ENCODE measurements at places on chromosomes 1 and 21.

DNA sequence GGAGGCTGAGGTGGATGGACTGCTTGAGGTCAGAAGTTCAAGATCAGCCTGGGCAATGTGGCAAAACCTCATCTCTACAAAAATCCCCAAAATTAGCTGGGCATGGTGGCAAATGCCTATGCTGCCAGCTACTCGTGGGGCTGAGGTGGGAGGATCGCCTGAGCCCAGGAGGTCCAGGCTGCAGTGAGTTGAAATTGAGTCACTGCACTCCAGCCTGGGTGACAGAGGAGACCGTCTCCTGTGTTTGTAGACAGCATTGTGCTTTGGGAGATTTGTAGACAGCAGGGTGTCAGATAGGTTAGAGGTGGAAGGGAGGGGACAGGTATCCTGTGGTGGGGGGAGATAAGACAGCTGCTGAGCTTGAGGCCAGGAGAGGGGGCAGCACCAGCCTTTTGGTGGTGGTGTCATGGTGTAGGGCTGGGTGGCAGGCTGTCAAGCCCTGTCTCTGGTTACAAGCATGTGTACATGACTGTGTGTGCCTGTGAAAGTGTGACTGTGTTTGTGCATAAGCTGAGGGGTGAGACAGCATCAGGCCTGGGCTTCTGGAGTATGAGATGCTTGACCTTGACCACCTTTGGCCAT, 15.2 kb downstream of the PPFIA4 start:
- no peak for DNase-seq

GRCh38 chr21:36932161-36932816, 34.2 kb downstream of the HLCS start:
- no peak for DNase-seq

DNA sequence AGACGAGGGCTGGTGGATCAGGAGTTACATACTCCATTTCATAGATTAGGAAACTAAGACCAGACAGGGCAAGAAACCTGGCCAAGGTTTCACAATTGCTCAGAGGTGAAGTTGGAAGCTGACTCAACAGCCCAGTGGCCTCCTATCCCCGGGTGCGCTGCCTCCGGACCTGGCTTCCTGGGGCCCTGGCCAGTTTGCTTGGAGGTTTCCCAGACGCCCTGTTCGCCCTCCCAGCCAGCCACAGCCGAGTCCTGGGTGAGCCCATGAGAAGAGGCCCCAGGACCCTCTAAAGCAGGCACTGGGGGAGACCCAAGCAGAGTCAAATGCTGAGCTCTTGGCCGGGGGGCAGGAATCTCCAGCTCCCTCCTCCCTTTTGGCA, 180.1 kb downstream of the ZBTB18 start:
- no peak for DNase-seq

GRCh38 chr1:15618077-15618654, 908 bp downstream of the DDI2 start:
- DNase-seq, result peak; percentile 60

- no peak for DNase-seq
These were observed 4.4 kb downstream of the CDC7 start for GRCh38 chr1:91505086-91505485.

DNA sequence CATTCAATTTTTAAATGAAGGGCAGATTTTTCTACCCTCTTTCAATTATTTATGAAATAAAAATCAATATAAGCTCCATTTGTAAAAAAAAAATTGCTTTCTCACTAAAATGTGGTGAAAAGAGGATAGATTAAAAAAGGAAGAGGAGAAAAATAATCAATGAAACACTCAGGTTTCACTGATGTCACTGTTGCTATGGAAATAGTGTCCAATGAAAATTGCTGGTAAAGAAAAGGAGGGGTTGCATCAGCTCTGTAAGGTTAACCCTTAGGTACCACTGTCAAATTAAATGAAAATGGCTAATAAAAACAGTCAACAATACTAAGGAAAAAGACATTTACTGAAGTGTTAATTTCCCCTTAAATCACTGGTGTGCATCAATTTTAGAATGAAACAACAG, 91.6 kb upstream of the TTC39A start:
- peak; percentile 42 for DNase-seq

DNA sequence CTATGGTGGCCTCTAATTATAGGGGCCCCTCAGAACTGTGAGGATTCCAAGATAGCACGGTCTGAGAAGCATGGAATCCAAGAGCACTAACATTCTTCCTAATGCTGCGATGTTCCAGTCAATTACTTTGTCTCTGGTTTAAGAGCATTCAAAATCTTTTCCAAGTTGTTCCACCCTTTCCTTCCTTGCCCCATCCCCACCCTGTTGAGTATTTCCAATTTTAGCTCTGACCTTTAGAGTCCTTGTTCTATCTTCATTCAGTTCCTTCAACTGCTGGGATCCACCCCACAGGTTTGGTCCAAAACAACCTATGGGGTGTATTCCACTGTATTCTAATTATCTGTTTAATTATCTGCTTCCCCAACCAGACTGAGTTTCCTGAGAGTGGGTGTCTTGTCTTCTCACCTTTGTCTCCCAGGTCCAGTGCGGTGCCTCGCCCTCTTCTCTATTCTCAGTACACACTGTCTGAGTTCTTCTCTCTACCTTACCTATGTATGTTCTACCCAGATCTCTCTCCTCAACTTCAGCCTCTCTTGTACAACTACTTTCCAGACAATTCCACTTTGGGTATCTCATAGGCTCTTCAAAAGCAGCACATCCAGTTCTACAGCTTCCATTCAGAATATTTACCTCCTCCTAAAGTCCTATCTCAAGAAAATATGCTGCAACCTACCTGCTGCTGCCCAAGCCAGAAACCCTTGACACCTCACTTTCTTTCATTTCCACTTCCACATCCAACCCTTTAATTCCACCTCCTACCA, 25.0 kb upstream of the BCL9 start:
- no peak for DNase-seq

- no peak for DNase-seq
These were observed 295.4 kb upstream of the VAMP3 start for GRCh38 chr1:7475691-7476090.

DNA sequence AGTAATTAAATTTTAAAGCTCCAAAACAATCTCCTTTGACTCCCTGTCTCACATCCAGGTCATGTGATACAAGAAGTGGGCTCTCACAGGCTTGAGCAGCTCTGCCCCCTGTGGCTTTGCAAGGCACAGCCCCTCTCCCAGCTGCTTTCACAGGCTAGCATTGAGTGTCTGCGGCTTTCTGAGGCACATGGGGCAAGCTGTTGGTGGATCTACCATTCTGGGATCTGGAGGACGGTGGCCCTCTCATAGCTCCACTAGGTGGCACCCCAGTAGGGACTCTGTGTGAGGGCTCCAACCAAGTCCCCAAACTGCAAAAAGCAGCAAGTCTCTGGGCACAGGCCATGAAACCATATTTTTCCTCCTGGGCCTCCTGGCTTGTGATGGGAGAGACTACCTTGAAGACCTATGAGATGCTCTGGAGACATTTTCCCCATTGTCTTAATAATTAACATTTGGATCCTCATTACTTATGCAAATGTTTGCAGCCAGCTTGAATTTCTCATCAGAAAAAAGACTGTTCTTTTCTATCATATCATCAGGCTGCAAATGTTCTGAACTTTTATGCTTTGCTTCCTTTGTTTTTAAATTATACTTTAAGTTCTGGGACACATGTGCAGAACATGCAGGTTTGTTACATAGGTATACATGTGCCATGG, 554.1 kb upstream of the OLFM3 start:
- DNase-seq, result no peak

GRCh38 chr1:67700220-67700619, 15.2 kb downstream of the GADD45A start:
- no peak for DNase-seq

Measured in inflammatory macrophage treated with lipopolysaccharide for 4 hours (primary cell).